ENCODE measurements at places on chromosomes 2 and 18.

DNA sequence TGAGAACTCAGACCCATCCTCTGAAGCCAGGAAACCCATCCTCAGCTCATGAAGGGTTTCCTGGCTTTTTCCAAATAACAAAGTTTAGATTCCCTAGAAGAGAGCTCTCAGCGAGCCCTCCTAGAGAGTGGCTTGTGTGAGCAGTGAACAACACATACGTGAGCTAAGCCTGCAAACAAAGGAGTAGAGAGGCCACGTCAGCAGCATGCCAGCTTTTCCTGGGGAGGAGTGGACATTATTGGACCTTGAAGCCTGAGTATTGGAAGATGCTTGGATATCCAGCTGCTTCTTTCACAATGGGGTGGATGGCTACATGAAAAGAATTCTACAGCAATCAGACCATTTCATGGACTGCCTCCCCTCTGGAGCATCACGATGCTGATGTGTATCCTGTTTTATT lies 21.1 kb downstream of the KIF5C start:
- no peak for DNase-seq

- DNase-seq = no peak
Observed at GRCh38 chr2:201924453-201924852, 109.2 kb upstream of the FZD7 start.

DNA sequence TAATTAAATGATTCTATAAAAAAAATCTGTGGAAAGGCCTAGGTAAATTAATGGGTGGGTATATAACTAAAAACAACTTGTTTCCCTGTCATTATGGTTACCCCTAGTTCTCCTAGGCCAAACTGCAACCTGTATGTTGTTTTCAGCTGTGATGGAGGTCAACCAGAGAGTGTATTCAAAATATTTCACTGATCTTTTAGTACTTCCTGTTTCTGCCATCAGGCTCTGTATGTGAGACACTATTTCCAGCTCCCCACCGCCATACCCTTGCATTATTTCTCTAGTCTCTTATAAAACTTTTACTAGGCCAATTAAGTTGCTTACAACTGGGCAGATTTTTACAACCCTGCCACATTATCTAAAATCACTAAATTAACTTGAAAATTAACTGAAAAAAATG lies 21.0 kb upstream of the CDKL4 start:
- no peak for DNase-seq

DNA sequence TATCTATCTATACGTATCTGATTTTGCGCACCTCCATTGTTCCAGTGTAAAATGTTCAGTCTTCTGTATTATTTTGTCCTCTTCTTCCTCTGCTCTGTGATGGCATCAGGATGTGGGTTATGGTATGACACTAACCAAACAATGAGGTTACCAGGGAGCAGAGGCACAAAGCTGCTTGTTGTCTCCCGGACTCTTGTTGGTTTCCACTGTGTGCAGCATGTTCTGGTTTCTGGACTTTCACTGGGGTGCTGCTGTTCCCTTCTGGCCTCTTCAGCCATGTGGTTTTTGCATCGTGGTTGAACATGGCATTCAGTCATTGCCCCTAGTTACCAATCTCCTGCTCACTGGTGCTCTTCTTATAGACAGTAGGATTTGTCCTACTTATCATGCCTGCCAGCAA lies 665.9 kb downstream of the CBLN2 start:
- DNase-seq = no peak

- no peak for DNase-seq
Observed at GRCh38 chr2:71130905-71131244, 441 bp downstream of the MPHOSPH10 start.

DNA sequence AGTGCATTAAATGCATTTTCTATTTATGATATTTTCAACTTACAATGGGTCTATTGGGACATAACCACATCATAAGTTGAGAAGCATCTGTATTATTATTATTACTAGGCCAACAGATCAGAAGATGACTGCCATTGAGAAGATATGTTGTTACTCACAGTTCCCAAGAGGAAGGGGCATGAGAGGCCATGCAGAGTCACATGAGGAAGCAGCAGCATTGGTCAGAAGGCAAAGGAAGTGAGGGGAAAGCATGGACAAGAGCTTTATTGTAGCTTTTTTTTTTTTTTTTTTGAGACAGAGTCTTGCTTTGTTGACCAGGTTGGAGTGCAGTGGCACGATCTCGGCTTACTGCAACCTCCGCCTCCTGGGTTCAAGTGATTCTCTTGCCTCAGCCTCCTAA lies 66.2 kb upstream of the LCLAT1 start:
- DNase-seq = no peak

DNA sequence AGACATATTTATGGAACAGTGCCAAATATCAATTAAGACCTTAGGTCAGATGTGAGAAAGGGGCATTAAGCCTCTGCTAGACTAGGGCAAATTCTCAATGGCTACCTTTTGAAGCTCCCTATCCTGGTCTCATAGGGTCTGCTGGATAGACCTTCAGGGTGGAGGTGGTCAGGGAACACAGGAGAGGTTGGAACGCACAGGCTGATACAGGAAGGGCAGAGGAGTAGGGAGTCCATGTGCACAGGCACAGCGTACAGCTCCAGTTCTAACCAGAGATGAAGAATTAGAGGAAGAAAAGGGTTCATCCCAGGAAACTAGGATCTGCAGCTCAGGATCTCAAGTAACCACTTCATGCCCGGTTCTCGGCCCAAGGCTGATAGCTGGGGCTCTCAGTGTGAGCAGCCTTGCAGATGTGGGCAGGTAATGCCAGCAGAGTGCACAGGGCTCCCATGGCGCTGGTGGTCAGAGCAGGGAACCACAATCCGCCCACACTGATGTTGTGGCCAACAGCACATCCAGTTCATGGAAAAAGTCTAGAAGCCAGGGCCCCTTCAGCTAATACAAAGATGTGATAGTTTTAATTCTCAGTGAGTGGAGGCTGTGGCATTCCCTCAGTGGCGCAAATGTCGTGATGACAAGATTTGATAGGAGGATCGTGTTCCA lies 3.4 kb upstream of the EVA1A start:
- DNase-seq = no peak

GRCh38 chr2:228527197-228527881 lies 345.9 kb upstream of the SPHKAP start:
- DNase-seq = no peak

- no peak for DNase-seq
Observed at GRCh38 chr2:206766057-206766930, 888 bp downstream of the FASTKD2 start.

DNA sequence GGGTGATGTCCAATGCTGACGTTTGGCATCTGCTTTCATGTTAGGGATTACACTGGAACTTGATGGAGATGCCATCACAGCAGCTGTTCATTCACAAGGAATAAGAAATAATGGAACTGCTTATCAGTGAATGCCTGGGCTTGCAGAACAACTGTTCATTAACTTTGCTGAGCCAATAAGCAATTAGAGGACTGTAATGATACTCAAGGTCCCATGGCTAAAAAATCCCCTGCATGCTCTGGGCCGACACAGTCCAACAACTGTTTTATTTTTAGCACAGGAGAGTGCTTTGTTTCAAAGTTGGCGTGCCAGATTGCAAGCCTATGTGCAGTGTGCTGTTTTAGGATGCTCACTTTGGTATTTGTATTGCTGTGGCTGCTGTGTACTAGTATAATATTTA lies 408.0 kb upstream of the RGPD4 start:
- DNase-seq = no peak

GRCh38 chr2:126883666-126884040 lies 15.0 kb upstream of the TEX51 start:
- no peak for DNase-seq

DNA sequence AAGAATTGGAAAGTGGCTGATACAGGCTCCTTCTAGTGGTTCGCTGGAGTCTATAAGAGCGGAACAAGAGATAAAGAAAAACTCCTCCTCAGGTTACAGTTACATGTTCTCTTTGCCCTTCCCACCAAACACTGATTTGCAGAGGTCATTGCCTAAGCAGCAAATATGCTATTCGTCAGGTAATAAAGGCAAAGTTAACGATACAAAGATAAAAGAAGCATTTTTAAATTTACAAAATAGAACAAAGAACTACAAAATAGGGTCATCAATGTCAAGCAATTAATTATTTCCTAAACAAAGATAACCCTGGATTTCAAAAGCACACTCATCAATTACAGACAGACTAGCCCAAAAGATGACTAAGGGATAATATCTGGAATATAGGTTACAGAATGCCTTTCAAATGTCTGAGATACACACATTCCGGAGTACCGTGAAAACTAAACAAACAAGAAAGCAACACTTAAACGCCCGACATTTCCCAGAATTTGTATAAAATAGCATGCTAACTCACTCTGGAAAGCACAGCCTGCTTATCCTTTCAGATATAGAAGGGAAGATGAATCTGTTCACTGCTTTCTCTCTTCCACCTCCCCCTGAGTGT lies 186.4 kb downstream of the MREG start:
- no peak for DNase-seq

DNA sequence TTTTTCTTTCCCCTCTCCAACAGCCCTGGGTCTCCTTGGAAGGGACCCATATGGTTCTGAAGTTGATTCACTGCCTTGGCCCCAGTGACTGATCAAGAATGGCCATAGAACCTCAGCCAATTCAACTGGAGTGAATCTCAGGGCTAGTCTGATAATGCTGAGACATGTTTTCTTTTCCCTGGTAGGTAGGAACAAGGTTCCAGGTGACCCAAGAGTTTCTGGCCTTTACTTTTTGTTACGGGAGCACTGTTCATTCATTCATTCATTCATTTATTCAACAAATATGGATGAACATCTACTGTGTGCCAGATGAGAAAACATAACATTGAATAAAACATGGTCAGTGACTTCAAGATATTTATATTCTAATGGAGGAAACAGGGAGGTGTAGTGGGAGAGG lies 3.1 kb upstream of the ZCCHC2 start:
- no peak for DNase-seq

DNA sequence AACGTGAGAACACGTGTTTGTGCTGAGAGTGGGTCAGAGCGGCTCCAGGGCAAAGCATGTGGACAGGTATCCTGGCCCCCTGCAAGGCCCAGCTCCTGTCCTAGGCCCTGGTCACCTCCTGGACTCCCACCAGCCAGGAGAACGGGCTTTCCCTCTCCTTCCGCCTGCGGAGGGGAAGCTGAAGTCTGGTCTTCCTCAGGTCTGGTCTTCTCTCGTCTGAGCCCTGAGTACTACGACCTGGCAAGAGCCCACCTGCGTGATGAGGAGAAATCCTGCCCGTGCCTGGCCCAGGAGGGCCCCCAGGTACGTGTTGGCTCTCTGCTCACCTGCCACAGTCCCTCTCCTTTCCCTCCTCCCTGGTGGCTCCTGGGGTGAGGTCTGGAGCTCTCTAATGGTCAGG lies 963 bp downstream of the GNLY start:
- no peak for DNase-seq

GRCh38 chr2:5121642-5122041 lies 570.5 kb upstream of the SOX11 start:
- peak; percentile 88 for DNase-seq

- no peak for DNase-seq
Observed at GRCh38 chr2:3432067-3432466, 52.6 kb downstream of the TRAPPC12 start.

DNA sequence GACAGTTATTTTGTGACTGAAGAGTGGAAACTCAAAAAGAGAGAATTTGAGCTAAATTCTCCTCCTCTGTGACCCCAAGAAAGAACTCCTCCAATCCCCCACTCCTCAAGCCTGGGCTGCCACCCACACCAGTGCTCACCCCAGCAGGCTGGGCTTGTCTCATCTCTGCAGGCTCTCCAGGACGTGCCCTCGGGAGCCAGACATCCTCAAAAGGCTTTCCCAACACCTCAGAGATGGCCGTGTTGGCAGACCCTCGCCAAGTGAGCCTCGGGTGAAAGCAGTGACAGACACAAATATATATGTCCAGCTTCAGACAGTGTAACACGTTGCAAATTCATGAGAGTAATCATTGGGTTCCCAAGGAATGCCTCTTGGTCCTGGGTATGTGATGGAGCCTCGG lies 377.7 kb upstream of the SALL3 start:
- DNase-seq = no peak

GRCh38 chr2:8693157-8693821 lies 11.4 kb downstream of the ID2 start:
- DNase-seq = peak; percentile 50

GRCh38 chr2:88638743-88639142 lies 11.5 kb upstream of the EIF2AK3 start:
- DNase-seq = no peak

GRCh38 chr18:48800876-48801727 lies 149.7 kb downstream of the SMAD7 start:
- DNase-seq = no peak

DNA sequence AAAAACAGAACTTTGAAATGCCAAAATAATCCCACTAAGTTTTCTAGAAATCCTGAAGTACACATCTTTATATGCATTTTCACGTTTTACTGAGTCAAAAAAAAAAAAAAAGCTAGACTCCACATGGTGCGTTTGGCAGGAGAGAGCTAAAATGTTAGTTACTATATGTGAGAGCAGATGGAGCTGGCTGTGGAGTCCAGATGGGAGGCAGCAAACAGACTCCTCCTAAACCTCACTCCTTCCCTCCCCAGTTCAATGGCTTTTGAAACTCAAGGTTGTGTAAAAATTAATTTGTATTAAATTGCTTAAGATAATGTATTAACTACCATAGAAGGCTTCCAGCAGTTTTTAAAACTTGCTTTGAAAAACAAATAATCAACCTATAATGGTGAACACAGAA lies 248.8 kb downstream of the AGPS start:
- no peak for DNase-seq

GRCh38 chr18:46418663-46419260 lies 238.3 kb downstream of the LOXHD1 start:
- no peak for DNase-seq

GRCh38 chr2:160225722-160226121 lies 25.6 kb upstream of the ITGB6 start:
- no peak for DNase-seq

GRCh38 chr2:57434441-57434840 lies 612.2 kb upstream of the VRK2 start:
- DNase-seq = no peak

DNA sequence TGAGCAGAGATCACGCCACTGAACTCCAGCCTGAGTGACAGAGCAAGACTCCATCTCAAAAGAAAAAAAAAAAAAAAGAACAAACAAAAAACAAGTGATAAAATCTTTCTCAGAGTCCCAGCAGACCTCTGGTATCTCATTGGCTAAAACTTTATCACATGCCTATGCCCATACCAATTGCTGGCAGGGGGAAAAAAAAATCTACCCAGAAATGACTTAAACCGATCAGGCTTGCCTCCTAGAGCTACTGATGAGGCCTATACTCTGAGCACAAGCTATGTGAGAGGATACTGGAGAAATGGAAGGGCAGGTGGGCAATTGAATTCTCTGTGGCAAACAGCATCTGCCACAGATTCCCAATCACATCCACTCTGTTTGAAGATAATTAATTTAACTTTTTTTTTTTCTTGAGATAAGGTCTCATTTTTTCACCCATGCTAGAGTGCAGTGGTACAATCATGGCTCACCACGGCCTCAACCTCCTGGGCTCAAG lies 49.0 kb downstream of the FBXO36 start:
- peak; percentile 44 for DNase-seq

Data from mesendoderm (in vitro differentiated cells).